ENCODE measurements at places on chromosomes 7 and 10.

- H3K27ac ChIP-seq: peak overlapping the region; percentile 58
- H3K27me3 ChIP-seq: no peaks in the 10 kb centered on the region
- H3K36me3 ChIP-seq: peaks cover 46% of the 10 kb centered on the region
- peak; percentile 72 for DNase-seq
Measured at GRCh38 chr7:155763691-155764437, 48.4 kb downstream of the SHH start.

DNA sequence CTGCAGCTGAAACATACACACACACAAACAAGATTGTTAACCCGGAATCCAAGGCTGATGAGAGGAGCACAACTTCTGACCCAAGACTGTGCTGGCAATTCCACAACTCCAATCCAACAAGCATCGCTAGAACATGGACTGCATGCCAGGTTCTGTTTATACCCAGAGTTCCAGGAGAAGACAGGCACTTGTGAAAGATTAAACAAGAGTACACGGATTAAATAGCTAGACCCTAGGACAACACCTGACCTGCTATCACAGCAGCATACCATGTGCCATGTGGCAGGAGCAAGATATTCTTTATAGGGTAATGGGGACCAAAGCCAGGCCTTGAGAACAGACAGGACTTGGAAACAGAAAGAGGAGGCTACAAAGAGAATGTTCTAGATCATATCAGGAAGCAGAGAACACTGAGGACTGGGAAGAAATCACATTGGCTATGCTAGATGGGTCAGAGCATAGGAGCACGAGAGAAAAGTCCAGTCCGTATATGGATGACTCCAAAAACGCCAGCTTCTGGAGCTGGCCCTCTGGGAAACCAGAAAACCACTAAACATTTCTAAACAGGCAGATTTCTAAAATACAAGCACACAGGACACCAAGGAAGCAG lies 83.7 kb upstream of the ATP6V0A4 start:
- no peak overlapping the region for H3K4me3 ChIP-seq
- H3K36me3 ChIP-seq: peaks cover 9% of the 10 kb centered on the region
- DNase-seq: no peak
- no peaks in the 10 kb centered on the region for H3K27me3 ChIP-seq
- H3K27ac ChIP-seq: no peak overlapping the region
- H3K4me1 ChIP-seq: no peaks in the 10 kb centered on the region

GRCh38 chr10:61855771-61856170 lies 45.7 kb upstream of the ARID5B start:
- DNase-seq: no peak
- H3K4me1 ChIP-seq: no peaks in the 10 kb centered on the region
- no peak overlapping the region for H3K27ac ChIP-seq
- no peak overlapping the region for H3K4me3 ChIP-seq
- no peaks in the 10 kb centered on the region for H3K27me3 ChIP-seq

DNA sequence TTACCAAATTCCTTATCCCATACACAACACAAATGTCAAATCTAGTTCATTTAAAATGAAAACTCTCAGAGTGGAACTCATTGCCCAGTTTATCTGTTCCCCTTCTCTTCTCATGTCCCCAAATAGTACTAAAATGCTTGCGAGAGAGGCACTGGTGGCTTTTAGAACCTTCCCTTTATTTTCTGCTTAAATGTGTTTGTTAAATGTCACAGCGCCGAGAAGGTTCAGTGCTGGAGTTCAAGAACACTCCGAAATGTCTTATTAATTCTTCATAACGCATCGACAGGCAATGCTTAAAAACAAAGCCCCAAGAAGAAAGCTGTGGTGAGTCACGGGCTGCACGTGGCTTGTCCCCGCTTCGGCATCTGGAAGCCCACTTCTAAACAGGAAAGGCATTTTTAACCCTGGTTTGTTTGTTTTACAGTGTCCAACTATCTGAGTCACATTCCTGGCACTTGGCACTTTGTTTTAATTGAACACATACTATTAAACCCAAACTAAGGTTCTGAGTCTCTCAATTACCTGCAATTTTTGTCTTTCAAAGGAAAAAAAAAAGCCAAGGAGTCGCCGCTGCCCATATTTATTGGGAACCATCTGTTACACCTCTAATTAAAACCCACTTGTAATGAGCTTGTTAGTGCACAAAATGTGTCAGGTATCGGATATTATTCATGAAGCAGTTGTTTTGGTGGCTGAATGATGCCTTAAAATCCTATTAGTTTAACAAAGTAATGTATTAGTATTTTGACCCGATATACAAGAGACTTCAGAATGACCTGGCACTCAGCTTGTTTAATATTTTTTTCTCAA lies 49.9 kb upstream of the MGMT start:
- peak; percentile 51 for DNase-seq
- no peak overlapping the region for H3K27ac ChIP-seq
- no peaks in the 10 kb centered on the region for H3K36me3 ChIP-seq
- H3K4me1 ChIP-seq: no peaks in the 10 kb centered on the region
- H3K4me3 ChIP-seq: no peak overlapping the region
- no peaks in the 10 kb centered on the region for H3K27me3 ChIP-seq

- peaks cover 10% of the 10 kb centered on the region for H3K4me1 ChIP-seq
- H3K27me3 ChIP-seq: no peaks in the 10 kb centered on the region
- DNase-seq: no peak
- no peak overlapping the region for H3K27ac ChIP-seq
Measured at GRCh38 chr7:366161-366803, 76.3 kb downstream of the FOXL3 start.

- H3K4me3 ChIP-seq: no peak overlapping the region
- H3K36me3 ChIP-seq: no peaks in the 10 kb centered on the region
- H3K4me1 ChIP-seq: no peaks in the 10 kb centered on the region
- no peak overlapping the region for H3K27ac ChIP-seq
Measured at GRCh38 chr7:134211817-134212216, 84.7 kb downstream of the LRGUK start.

- H3K4me1 ChIP-seq: peaks cover 4% of the 10 kb centered on the region
- peaks cover 10% of the 10 kb centered on the region for H3K36me3 ChIP-seq
- no peak overlapping the region for H3K4me3 ChIP-seq
Measured at GRCh38 chr7:117715784-117716445, 157.3 kb downstream of the CTTNBP2 start.

DNA sequence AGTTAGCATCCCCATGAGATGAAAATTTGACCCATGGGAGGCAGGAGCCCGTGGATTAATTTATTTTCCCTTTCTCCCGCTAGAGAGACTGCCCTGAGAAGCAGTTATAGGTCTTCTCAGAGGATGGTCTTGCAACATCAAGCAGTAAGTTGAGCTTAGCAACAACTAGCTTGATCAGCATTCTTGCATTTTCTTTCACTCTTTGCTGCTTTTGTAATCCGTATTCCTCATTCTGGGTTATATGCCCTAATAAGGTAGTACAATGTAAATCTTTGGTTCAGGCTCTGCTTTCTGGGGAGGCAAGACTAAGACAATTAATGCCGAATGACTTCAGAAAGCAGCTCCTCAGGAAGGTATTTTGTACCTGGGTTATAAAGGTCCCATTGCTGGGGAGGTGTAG lies 146.8 kb downstream of the FZD1 start:
- no peaks in the 10 kb centered on the region for H3K4me1 ChIP-seq
- H3K4me3 ChIP-seq: no peak overlapping the region
- no peak for DNase-seq
- H3K27me3 ChIP-seq: no peaks in the 10 kb centered on the region
- H3K27ac ChIP-seq: no peak overlapping the region

GRCh38 chr7:38550836-38551235 lies 80.3 kb downstream of the AMPH start:
- no peak overlapping the region for H3K4me3 ChIP-seq
- H3K4me1 ChIP-seq: no peaks in the 10 kb centered on the region
- H3K36me3 ChIP-seq: no peaks in the 10 kb centered on the region
- no peaks in the 10 kb centered on the region for H3K27me3 ChIP-seq

DNA sequence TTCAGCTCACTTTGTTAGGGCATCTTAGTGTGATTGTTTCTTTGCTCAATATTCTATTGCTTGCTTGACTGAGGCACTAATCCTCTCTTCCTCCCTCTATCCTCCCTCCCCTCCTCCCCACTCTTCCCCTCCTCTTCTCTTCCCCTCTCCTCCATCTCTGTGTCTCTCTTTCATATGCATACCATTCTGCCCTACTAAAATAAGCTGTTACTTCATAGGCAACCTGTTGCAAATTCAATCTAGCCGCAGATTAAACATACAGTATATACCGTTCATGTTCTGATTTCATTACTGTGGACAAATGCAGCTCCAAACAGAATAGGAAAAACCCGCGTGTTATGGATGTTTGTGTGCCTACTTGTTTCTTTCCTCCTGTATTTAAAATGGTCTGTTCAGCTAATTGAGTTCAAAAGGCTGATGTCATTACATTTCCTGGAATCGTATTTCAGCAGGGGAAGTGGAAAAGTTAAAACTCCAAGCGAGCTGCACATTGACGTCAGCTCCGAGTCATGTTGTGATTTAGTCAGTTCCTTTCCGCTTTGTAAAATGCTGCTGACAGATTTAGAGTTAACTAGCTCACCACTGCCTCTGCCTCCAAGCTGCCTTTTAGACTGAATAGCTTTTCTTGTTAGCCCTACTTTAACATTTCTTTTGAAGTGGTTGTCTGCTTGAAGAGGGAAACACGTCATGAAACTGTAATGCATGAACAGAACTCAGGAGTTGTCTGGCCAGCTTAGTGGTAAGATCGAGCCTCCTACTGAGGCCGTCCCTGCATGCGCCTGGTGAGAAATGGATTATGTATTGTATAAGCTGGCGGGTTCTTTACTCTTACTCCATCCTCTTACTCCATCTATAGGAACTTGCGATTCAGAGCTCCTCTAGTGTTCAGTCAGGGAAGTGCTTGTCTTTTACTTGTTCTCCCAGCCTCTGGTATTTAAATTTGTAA lies 69.0 kb downstream of the CREM start:
- no peaks in the 10 kb centered on the region for H3K36me3 ChIP-seq
- DNase-seq: peak; percentile 65
- no peaks in the 10 kb centered on the region for H3K27me3 ChIP-seq
- H3K27ac ChIP-seq: peak overlapping the region; percentile 92
- H3K4me3 ChIP-seq: peak overlapping the region; percentile 44
- H3K4me1 ChIP-seq: peaks cover 12% of the 10 kb centered on the region

DNA sequence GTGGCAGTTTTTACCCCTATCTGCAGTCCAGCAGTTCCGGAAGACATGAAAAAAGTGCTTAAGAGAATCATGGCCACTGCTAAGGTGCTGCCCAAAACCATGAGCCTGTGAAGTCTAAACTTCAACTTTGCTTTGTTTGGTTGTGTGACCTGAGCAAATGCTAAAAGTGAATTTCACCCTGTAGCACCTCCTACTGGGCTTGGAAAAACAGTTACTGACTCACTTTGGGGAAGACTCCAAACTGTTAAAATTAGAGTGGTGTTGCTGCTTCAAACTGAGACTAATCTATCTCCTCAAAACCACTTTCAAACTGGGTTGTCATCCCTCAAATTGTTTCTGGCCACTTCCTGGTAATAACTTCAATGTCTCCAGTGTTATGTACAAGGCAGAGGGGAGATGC lies 21.3 kb downstream of the MKX start:
- no peaks in the 10 kb centered on the region for H3K27me3 ChIP-seq
- no peaks in the 10 kb centered on the region for H3K4me1 ChIP-seq
- H3K36me3 ChIP-seq: no peaks in the 10 kb centered on the region
- H3K4me3 ChIP-seq: no peak overlapping the region
- H3K27ac ChIP-seq: no peak overlapping the region
- no peak for DNase-seq

DNA sequence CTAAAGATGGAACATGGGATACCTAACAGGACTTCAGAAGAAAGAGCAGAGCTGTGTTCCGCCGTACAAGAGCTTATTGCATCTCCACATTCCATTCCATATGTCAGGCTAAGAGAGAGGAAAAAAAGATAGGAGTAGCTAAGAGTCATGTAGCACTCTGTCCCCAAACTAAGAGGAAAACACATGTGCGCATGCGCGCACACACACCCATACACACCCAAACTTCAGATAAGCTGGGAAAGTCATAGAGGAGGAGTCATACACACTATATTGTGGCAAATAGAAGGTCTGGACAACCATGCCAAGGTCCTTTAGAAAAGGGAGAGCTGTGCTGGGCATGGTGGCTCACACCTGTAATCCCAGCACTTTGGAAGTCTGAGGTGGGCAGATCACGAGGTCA lies 132.4 kb downstream of the RAB11FIP2 start:
- no peak for DNase-seq
- no peak overlapping the region for H3K4me3 ChIP-seq
- H3K27me3 ChIP-seq: no peaks in the 10 kb centered on the region
- H3K4me1 ChIP-seq: no peaks in the 10 kb centered on the region
- H3K27ac ChIP-seq: no peak overlapping the region

DNA sequence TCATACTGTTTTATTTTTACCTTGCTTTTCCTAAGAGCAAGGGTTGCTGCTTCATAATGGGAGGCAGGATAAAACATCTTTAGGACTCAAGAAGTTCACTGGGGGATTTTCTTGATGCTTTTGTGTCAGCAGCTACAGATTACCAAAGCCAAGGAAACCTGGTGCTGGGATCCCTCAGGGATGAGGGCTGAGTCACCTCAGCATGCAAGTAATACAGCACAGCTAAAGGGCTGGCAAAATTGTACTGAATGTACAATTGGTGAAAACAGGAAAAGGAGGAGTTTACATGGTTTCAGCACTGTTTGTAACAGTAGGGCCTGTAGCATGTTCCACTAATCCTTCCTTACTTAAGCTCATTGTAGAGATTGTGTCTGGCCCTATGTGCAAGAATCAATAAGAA lies 1056.8 kb downstream of the SORCS1 start:
- H3K4me3 ChIP-seq: no peak overlapping the region
- no peak for DNase-seq
- H3K36me3 ChIP-seq: no peaks in the 10 kb centered on the region
- H3K4me1 ChIP-seq: no peaks in the 10 kb centered on the region

GRCh38 chr7:65477326-65477725 lies 103.7 kb downstream of the ZNF92 start:
- H3K4me3 ChIP-seq: no peak overlapping the region
- DNase-seq: no peak
- no peaks in the 10 kb centered on the region for H3K4me1 ChIP-seq
- H3K27ac ChIP-seq: no peak overlapping the region

DNA sequence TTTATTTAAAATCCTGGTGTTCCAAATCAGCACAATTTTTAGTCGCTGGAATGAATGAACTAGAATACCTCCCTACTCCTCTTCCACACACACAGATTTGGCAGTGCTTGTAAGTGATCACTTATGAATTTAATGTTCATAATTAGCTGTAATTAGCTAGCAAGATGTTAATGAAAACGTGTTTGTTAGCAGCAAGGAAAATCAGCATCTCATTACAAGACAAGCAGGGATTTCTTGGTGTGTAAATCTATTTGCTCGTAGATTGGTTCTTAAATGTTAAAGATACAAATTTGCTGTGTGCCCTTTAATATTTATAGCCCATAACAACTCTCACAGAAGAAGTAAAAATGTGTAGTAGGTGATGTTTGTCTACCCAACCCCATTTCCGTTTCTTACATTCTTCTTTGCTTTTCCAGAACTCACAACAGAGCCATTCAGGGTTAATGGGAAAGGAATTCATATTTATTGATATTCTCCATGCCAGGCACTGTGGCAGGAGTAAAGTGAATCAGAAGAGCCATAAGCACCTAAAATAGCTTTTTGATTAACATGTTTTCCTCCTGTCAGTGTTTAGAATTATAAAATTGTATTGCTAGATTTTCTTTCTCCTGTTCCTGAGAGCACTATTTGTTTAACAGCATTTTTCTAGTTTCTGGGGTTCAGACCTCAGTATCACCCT lies 49.6 kb downstream of the SEMA3C start:
- H3K27me3 ChIP-seq: no peaks in the 10 kb centered on the region
- peaks cover 10% of the 10 kb centered on the region for H3K4me1 ChIP-seq
- DNase-seq: no peak
- no peak overlapping the region for H3K4me3 ChIP-seq
- no peaks in the 10 kb centered on the region for H3K36me3 ChIP-seq

All from stomach (tissue), 19 donors.